ENCODE measurements at places on chromosomes 11 and 22.

- DNase-seq = peak; percentile 18
These were observed 106.8 kb upstream of the CLMP start for GRCh38 chr11:123301696-123302400.

- DNase-seq = peak; percentile 38
These were observed 2.1 kb downstream of the LRP5 start for GRCh38 chr11:68314203-68315170.

- no peak for DNase-seq
These were observed 21.5 kb upstream of the CBX7 start for GRCh38 chr22:39173787-39174497.

- DNase-seq = no peak
These were observed 11.4 kb upstream of the SEC14L3 start for GRCh38 chr22:30483169-30483568.

DNA sequence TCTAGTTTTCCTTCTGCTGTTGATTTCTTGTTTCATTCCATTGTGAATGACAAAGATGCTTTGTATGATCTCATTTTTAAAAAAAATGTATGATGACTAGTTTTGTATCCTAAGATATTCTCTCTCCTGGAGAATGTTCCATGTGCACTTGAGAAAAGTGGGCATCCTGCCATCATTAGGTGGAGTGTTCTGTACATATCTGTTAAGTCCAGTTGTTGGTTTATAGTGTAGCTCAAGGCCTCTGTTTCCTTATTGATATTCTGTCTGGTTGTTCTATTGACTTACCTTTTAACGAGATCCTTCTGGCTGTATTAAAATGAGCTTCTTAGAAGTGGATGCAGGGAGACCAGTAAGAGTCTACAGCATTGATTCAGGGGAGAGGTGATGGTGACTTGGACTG, 35.2 kb downstream of the SGSM1 start:
- DNase-seq = no peak
